ENCODE measurements at places on chromosomes 6 and 20.
A peak's percentile ranks its signal among the peaks of the same experiment; 100 is the strongest.

- no peak for DNase-seq
Measured at GRCh38 chr20:52076164-52076563, 115.4 kb downstream of the ZFP64 start.

- no peak for DNase-seq
Measured at GRCh38 chr20:1119128-1119505, 715 bp downstream of the PSMF1 start.

- DNase-seq, result no peak
Measured at GRCh38 chr6:157853902-157854502, 31.0 kb downstream of the SNX9 start.

GRCh38 chr6:31352310-31352682 is 4.7 kb downstream of the HLA-B start:
- no peak for DNase-seq

GRCh38 chr6:41291717-41292116 is 5.2 kb upstream of the TREM1 start:
- no peak for DNase-seq

GRCh38 chr6:161434921-161435747 is 161.3 kb upstream of the AGPAT4 start:
- DNase-seq, result no peak

GRCh38 chr6:44304282-44305199 is 8.6 kb downstream of the AARS2 start:
- DNase-seq, result peak; percentile 59

DNA sequence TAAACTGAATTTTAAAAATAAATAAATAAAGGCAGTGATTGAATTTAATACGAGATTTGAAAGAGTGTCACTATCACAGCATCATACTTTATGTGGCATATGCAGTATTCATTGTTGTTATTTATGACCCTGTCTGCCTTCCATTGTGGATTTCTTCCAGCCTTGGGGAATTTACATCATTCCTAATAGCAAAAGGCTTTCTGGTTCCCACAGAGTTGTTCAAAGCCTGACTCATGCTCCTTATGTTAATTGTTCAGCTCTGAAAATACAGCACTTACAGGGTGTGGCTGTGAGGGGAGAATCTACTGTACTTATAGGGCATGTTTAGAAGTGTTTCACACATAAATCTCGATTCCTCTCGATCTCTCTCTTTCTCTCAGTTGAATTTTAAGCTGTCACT is 54.4 kb downstream of the JAG1 start:
- no peak for DNase-seq

GRCh38 chr6:132860254-132860653 is 45.9 kb downstream of the RPS12 start:
- no peak for DNase-seq

DNA sequence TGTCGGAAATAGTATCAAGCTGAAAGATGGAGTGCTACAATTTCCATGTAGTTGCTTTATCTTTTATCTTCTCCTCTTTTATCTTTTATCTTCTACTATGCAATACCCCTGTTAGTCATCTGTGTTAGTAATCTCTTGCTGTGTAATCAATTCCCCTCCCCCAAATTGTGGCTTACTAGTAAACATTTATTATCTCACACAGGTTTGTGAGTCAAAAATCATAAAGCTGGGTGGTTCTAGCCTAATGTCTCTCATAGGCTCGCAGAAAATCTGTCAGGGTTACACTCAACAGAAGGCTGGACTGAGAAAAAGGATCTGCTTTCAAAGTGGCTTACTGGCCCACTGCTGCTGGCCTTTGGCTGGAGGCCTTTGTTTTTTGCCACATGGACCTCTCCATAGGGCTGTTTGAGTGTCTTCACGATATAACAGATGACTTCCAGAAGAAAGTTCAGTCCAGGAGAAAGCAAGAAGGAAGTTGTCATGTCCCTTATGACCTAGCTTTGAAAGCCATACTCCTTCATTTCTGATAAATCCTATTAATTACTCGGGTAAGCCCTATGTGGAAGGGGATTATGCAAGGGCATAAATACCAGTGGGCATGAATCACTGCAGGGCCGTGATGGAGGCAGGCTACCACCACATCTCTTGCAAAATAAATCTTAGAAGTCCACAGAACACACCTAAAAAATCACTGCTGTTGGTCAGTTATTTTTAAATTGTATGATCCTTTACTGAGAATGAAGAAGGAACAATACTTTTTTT is 24.5 kb upstream of the PTCHD4 start:
- DNase-seq, result no peak

DNA sequence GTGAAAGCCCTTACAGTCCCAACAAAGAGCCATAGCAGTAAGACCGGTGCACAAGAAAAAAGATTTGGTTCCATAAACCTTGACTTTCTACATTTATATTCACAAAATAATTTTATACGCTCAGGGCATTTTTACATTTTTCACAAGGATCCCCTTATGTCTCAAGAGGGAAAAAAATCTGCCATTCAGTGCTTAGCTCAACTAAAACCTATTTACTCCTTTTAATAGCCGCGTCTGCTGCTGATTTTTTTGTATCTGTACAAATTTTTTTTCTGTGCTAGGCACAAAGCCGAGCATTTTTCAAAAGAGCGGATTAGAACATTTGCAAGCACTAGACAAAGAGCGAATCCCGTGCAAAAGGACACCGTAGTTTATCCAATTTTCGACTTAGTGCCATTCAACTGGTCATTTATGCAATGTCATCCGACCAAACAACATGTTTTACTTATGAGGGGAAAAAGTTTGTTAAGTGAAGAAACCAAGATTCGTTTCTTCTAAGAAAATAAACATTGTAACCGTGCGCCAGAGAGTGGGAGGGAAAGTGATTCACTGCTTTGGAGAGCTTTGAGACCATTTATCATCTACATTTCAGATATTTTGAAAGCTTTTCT is 3.7 kb downstream of the TFAP2D start:
- DNase-seq, result no peak

DNA sequence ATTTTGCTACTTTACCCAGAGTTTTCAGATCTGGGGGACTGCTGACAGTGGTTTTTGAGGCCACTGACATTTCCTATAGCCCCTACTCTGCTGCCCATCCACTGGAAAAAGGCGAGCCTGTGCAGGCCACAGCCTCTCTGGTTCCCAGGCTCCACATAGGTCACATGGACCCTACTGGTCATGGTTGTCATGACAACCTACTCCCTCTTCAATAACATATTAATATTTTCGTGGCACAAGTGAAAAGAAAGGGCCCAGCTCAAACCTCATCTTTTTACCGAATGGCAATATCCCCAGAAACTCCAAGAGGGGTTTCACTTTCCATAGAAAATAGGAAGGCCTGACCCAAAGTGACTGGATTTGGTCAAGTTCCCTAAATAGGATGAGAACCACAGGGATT is 11.0 kb upstream of the FOXO3 start:
- no peak for DNase-seq

DNA sequence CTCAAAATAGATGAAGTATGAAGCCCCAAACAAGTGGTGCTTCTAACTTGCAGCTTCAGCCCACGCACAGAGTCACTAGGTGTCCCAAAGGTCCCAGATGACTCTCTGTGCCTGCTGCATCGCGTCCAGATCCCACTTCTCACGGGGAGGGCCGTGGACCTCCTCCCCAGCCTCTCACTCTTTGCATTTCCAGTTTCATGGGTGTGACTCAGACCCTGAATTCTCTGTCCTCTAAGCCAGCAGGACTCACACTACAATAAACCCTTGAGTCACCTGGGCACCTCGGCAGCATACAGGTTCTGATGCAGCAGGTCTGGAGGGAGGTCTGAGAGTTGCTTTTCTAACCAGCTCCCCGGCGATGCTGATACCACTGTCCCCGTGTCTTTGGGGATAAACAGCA is 114.0 kb upstream of the RIN2 start:
- DNase-seq, result no peak

DNA sequence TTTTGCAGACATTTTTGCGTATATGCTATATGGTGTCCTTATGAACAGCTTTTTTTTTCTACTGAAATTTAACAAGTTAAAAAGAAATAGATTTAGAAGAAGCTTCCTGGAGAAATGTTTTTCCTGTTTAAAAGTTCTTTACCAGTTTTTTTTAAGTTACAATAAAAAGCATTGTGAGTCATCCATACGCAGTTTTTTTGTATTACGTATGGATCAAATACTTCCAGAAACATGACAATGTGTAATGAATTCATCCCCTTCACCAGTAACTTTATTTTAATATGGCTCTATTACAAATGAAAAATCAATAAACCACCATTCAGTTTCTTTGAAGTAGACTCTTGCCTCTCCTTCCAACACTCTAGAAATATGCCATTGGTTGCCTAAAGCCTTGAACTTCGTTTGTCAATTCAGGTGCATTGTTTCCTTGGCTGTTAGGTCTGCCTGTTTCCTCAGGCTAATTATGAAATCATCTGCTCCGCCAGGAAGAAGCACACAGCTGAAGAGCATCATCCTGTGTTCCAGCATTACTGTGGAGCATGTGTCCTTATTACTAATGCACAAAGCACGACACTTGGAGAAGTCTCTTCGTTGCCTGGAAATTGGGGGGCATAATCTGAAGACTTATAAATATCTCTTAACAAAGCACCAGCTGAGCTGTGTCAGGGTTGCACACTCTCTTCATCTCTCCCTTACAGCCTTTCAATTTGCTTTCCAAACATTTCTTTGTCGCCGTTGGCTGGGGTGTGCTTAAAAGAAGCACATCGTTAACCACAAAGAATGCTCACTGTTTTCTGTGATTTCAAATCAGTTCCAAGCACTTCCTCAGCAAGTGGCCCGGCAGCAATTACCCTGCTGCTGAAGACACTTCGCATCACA is 9.6 kb downstream of the MOXD1 start:
- DNase-seq, result no peak

DNA sequence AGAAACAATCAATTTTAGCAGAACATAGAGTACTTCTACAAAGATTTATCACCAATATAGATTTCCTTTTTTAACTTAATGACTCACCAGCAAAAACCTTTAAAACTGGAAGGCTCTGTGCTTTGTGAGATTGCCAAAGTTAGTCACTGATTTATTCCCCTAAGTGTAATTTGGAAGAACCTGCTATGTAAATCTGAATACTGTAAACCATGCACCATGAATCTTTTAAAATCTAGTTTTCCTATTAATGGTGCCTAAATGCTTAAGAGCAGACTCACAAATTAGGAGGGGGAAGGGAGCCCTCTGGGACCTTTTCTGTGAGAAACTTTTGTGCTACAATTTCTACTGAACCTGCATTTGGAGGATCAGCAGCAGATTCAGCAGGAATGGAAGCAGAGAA is 57.8 kb upstream of the PNRC1 start:
- DNase-seq, result no peak

GRCh38 chr20:50874111-50874757 is 57.0 kb downstream of the ADNP start:
- no peak for DNase-seq

GRCh38 chr6:54598787-54599313 is 247.7 kb upstream of the FAM83B start:
- no peak for DNase-seq

- no peak for DNase-seq
Measured at GRCh38 chr6:117272032-117272866, 6.9 kb downstream of the VGLL2 start.

- DNase-seq, result no peak
Measured at GRCh38 chr6:40480678-40481077, 106.5 kb downstream of the LRFN2 start.
